ENCODE measurements at places on chromosomes 4 and X.

- DNase-seq, result no peak
These were observed 24.0 kb downstream of the PLRG1 start for GRCh38 chr4:154526151-154526550.

DNA sequence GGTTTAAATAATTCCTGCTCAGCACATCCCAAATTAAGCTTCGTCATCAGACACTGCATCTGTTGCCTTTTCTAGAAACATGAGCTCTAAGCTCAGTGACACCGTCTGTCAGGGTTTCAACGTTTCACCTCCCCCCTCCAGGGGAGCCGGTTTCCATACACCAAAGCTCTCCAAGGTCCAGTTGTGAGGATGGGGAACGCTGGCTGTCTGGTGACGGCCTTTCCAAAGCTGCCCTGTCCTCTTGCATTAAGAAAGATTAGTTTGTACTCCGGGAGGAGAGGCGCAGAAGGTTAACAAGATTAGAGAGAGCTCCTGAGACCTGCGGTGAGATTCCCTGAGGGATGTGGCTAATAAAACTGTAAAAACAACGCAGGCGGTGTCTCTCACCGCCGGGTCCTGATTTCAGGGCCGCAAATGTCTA is 43.2 kb downstream of the ASMT start:
- no peak for DNase-seq

- no peak for DNase-seq
These were observed 99.8 kb downstream of the PPP1R2C start for GRCh38 chrX:42678133-42678532.

DNA sequence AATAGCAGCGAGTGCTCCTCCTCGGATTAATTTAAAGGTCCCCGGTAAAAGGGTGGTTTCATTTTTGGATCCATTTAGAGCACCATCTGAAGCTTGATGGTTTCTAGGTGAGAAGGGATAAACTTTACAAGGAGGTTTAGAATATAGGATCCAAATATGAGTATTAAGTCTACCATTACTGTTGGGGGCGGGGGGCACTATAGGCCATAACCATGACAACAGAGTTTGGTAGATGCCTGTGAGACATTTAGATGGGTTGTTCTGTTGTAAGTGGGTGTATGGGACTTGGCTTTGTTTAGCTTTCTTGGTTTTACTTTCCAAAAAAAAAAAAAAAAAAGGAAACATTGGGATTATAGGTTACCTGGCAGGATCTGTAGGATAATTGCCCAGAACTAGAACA is 92.7 kb downstream of the TENT5D start:
- DNase-seq, result no peak

GRCh38 chrX:13440176-13440575 is 120.3 kb upstream of the ATXN3L start:
- DNase-seq, result no peak

- no peak for DNase-seq
These were observed 85.8 kb upstream of the PRPS1 start for GRCh38 chrX:107542500-107542899.

DNA sequence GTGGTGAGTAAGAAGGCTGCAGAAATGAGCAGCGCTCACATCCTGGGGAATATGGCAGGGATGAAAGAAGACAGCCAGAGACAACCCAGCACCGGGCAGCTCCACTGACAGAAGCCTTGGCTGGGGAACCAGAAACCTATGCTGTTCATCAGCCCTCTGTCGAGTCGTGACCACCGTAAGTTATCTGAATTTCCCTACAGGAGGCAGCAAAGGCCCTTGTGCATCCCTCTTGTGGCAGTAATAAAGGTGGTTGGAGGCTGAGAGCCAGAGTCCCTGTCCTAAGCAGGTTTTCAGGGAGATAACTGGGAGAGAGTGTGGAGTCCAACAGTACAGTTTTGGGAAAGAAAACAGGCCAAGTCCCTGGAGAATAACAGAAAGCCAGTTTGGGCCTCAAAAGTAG is 194.0 kb upstream of the BOD1L1 start:
- no peak for DNase-seq

- no peak for DNase-seq
These were observed 3.7 kb downstream of the FGD1 start for GRCh38 chrX:54492340-54492739.

- DNase-seq, result no peak
These were observed 28.9 kb upstream of the CHRNA9 start for GRCh38 chr4:40306226-40306625.

- no peak for DNase-seq
These were observed 84.0 kb upstream of the CD99 start for GRCh38 chrX:2607113-2607512.

DNA sequence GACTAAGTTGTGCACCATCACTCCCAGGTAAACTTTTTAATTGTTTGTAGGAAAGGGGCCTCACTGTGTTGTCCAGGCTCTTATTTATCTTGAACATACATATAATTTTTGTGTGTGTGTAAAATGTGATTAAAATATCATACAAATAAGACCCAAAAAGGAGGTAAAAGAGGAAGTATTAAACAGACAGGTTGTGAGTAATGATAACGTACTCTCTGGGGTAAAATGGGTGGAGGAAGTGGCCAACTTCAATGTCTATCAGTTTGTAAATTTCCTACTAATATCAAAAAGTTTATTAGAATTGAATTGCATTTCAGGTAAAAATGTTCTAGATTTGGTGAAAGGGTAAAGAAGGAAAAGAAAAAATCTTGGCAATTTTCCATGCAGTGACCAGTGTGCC is 48.8 kb downstream of the SULT1E1 start:
- no peak for DNase-seq

GRCh38 chrX:928606-929005 is 283.8 kb downstream of the CRLF2 start:
- no peak for DNase-seq

DNA sequence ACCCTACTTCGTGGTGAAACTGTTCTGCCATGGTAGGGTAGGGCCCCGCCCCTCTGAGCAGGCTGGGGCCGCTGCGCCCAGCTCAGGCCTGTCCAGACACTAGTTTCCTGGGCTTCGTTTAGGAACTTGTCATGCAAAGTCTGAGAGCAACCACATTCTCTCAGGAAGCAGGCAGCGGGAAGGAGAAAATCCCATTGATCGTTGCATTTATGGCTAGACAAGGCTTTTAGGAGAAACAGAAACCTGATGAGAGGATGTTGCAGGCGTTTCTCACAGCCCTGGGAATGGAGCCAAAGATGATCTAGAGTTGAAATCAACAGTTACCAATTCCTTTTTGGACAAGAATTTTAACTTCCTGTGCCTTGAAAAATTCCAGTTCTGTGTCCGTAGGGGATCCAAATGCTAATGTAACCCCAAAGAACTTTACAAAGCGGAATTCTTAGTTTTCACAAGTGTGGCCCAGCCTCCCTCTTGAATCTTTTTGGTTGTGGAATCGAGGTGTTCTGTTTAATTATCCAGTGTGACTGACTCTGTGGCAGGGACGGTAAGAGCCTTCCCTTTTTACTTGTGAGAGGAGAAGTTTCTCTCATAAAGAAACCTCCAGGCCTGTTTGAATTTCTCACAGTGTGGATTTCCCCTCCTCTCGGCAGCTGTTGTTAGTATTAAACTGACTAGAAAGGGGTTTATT is 4.5 kb upstream of the CXCL9 start:
- DNase-seq, result no peak

GRCh38 chr4:75142382-75142781 is 209.5 kb downstream of the PARM1 start:
- no peak for DNase-seq
